ENCODE measurements at places on chromosomes 6 and 20. TPM values are rescaled to one million over a fixed set of nuclear protein-coding genes. Genes with fewer than 3 reads are reported as not detected.

PDYN gene
- not detected for total RNA-seq

SLC35D3 gene
- not detected for total RNA-seq

SPEF1 gene
- total RNA-seq = not detected

PRSS35 gene
- total RNA-seq = not detected

TUBB2B gene
- 0.67 TPM for total RNA-seq

OXT gene
- total RNA-seq = not detected

DNA sequence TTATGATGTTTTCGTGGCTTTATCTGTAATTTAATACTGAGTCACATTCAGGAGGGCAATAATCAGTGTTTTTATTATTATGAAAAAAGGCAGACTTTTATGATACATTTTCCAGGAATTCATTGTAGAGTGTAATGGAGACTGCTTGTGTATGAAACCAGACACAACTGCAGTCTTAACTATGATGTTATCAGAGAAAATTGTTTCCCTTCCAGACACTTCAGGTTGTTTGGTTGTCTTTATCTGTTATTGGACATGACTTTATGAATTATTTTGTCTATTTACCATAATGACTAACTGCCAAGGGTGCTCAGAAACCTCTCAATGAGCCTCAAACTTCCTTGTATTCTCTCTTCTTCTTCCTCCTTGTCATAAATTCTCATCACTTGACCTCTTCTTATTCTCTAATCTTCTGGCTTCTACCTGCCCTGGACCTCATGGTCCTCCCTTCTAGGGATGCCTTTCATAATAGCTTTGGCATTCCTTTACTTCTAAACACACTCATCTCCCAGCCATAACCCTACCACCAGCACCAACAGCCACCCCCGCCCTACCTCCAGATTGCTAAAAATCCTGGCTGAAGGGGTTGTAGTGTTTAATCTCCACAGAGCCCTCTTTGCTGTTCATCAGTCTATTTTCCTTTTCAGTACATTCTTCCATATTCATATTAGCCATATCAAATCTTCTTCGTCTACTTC, 492.5 kb downstream of the CDKAL1 start:
- no peaks in the 10 kb centered on the region for H3K4me1 ChIP-seq
- peaks cover 45% of the 10 kb centered on the region for H3K36me3 ChIP-seq
- H3K4me3 ChIP-seq = no peak overlapping the region
- H3K27ac ChIP-seq = no peak overlapping the region
- no peak for DNase-seq

DNA sequence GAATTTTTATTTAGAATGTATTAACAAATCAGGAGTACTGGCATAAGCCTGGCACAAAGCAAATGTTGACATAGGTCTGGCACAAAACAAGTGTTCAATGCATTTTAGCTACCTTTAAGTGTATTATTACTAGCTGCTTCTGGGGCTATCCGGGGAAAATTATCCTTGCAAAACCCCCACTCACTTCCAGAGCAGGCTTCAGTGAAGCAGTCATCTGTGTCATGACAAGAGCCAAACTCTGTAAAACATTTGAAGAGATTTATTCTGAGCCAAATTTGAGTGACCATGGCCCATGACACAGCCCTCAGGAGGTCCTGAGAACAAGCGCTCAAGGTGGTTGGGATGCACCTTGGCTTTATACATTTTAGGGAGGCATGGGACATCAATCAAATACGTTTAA, 6.4 kb upstream of the TRIM38 start:
- peaks cover 32% of the 10 kb centered on the region for H3K4me1 ChIP-seq
- no peaks in the 10 kb centered on the region for H3K27me3 ChIP-seq
- no peak for DNase-seq
- no peak overlapping the region for H3K27ac ChIP-seq
- peaks cover 14% of the 10 kb centered on the region for H3K36me3 ChIP-seq

- peaks cover 8% of the 10 kb centered on the region for H3K27me3 ChIP-seq
These were observed 19.7 kb downstream of the NRSN1 start for GRCh38 chr6:24145690-24146131.

GRCh38 chr20:35489717-35490116, 34.3 kb downstream of the CEP250 start:
- no peaks in the 10 kb centered on the region for H3K27me3 ChIP-seq
- H3K4me3 ChIP-seq = peak overlapping the region; percentile 100
- H3K4me1 ChIP-seq = peaks cover 46% of the 10 kb centered on the region

DNA sequence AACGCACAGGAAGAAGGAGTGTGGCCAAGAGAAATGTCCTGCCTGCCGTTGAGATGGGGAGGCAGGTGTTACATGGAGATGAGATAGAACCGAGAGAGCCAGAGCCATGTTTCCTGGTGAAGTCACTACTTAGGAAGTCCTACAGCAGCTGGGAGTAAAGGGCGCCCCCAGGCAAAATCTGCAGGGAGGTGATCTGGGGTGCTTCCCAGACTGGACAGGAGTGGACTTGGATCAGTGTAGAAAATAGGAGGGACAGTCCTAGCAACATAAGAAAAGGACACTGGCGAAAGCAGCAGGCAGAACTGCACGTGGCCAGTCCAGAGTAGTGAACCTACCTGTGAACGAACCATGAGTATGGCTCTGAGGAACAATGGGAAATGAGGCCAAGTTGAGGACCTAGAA, 85.3 kb downstream of the CD164 start:
- DNase-seq = no peak
- H3K27me3 ChIP-seq = peaks cover 7% of the 10 kb centered on the region
- no peak overlapping the region for H3K4me3 ChIP-seq
- H3K36me3 ChIP-seq = no peaks in the 10 kb centered on the region
- H3K27ac ChIP-seq = no peak overlapping the region
- H3K4me1 ChIP-seq = no peaks in the 10 kb centered on the region

DNA sequence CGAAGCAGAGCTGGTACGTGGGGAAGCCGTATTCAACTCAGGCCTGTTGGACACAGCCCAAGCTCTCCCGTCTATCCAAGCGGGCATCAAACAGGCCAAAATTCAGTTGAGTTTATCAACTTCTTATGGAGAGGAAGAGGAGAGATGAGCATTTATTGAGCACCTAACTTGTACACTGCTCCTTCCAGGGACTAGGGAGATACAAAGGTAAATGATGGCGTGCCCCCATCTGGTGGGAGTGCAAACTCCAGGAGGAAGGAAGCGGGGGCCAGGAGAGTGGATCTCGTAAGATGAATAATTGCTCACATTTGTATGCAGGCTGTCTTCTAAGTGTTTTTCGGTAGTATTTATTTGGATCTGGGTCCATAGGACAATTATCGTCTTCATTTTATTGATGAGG, 146.6 kb downstream of the SOBP start:
- no peak overlapping the region for H3K4me3 ChIP-seq
- no peak overlapping the region for H3K27ac ChIP-seq
- H3K27me3 ChIP-seq = peaks cover 50% of the 10 kb centered on the region
- peaks cover 3% of the 10 kb centered on the region for H3K36me3 ChIP-seq

GRCh38 chr6:90068264-90068663, 174.0 kb downstream of the GJA10 start:
- DNase-seq = peak; percentile 80
- H3K4me3 ChIP-seq = peak overlapping the region; percentile 19
- peaks cover 89% of the 10 kb centered on the region for H3K4me1 ChIP-seq
- H3K36me3 ChIP-seq = peaks cover 84% of the 10 kb centered on the region

DNA sequence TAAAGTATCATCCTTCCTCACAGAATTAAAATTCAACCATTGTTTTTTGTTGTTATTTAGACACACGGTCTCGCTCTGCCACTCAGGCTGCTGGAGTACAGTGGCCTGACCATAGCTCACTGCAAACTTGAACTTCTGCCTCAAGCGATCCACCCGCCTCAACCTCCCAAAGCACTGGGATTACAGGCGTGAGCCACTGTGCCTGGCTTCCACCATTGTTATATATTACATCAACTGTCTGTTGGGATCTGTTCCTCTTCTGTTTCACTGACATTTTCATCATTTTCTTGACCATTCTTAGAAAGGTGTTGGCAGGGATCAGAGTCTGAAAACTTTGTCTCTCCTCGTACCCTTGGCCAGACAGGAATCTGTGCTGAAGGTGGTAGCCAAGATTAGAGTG, 21.3 kb upstream of the TULP1 start:
- H3K4me3 ChIP-seq = no peak overlapping the region
- H3K27me3 ChIP-seq = peaks cover 3% of the 10 kb centered on the region
- peaks cover 5% of the 10 kb centered on the region for H3K4me1 ChIP-seq
- H3K27ac ChIP-seq = no peak overlapping the region
- DNase-seq = no peak
- no peaks in the 10 kb centered on the region for H3K36me3 ChIP-seq

DNA sequence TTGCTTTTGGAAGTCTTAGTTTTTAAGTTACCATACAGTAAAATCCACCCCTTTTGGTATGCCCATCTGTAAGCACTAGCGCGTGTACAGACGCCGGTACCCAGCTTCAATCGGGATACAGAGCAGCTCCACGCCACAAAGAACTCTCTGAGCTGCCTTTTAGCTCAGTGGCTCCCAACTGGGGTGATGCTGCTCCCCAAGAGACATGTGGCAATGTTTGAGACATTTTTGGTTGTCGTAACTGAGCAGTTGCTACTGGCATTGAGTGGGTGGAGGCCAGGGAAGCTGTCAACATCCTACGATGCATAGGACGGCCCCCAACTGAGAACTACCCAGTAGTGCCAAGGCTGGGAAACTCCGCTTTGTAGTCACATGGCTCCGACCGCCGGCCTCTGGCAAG, 73.3 kb downstream of the BMP7 start:
- no peak for DNase-seq
- H3K27me3 ChIP-seq = peaks cover 2% of the 10 kb centered on the region
- H3K36me3 ChIP-seq = no peaks in the 10 kb centered on the region
- no peak overlapping the region for H3K4me3 ChIP-seq
- H3K27ac ChIP-seq = no peak overlapping the region

GRCh38 chr6:7674291-7674690, 51.6 kb upstream of the BMP6 start:
- no peak overlapping the region for H3K4me3 ChIP-seq
- H3K27ac ChIP-seq = no peak overlapping the region
- no peaks in the 10 kb centered on the region for H3K36me3 ChIP-seq
- no peak for DNase-seq

- H3K4me3 ChIP-seq = no peak overlapping the region
- no peak overlapping the region for H3K27ac ChIP-seq
- peak; percentile 38 for DNase-seq
- H3K4me1 ChIP-seq = no peaks in the 10 kb centered on the region
- no peaks in the 10 kb centered on the region for H3K27me3 ChIP-seq
- no peaks in the 10 kb centered on the region for H3K36me3 ChIP-seq
These were observed 266.7 kb downstream of the CDH26 start for GRCh38 chr20:60224914-60225313.

- no peaks in the 10 kb centered on the region for H3K27me3 ChIP-seq
- peaks cover 49% of the 10 kb centered on the region for H3K4me1 ChIP-seq
- H3K27ac ChIP-seq = peak overlapping the region; percentile 15
- no peak for DNase-seq
- H3K36me3 ChIP-seq = peaks cover 84% of the 10 kb centered on the region
These were observed 184.8 kb downstream of the HIVEP2 start for GRCh38 chr6:142760152-142760551.

DNA sequence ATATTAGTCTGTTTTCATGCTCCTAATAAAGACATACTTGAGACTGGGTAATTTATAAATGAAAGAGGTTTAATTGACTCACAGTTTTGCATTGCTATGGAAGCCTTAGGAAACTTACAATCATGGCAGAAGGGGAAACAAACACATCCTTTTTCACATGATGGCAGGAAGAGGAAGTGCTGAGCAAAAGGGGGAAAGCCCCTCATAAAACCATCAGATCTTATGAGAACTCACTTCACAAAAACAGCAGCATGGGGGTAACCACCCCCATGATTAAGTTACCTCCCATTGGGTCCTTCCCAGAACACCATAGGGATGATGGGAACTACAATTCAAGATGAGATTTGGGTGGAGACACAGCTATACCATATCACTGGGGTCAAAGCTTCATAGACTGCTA, 254.2 kb downstream of the ERMARD start:
- H3K27me3 ChIP-seq = no peaks in the 10 kb centered on the region
- no peak overlapping the region for H3K4me3 ChIP-seq
- peak overlapping the region; percentile 12 for H3K27ac ChIP-seq
- peaks cover 15% of the 10 kb centered on the region for H3K36me3 ChIP-seq

DNA sequence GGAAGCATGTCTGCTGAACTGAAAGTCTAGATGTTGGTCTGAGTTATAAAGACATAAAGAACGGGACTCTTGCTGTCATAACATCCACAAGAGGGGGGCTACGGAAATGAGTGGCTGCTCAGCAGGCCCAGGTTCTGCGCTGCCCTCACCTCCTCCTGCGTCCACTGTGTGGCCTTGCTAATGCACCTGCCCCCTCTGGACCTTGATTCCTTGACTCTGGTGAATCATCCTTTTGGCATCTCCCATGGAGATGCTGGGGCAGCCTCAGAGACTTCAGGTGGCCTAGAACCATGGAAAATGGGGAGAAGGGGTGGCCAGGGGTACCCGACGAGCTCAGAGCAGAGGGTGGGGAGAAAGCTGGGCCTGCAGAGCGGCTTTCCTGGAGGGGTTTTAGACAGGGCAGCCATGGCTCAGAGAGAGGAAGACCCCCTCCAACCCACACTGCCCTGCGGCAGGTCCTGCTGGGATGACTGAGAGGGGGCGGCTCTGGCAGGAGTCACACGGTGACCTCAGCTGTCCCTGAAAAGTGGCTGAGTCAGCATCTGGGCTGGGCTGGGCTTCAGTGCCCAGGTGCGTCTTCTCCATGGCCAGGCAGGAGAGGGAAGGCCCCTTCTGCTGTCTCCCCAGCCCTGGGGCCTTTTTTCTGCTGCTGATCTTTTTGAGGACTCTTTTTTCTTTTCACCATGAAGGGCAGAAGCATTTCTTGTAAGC, 46.9 kb downstream of the DLGAP4 start:
- no peak for DNase-seq
- no peak overlapping the region for H3K27ac ChIP-seq
- peaks cover 7% of the 10 kb centered on the region for H3K27me3 ChIP-seq
- H3K36me3 ChIP-seq = no peaks in the 10 kb centered on the region
- no peaks in the 10 kb centered on the region for H3K4me1 ChIP-seq

- H3K4me3 ChIP-seq = no peak overlapping the region
- H3K27me3 ChIP-seq = no peaks in the 10 kb centered on the region
- peaks cover 22% of the 10 kb centered on the region for H3K36me3 ChIP-seq
- peaks cover 6% of the 10 kb centered on the region for H3K4me1 ChIP-seq
These were observed 27.1 kb downstream of the KCTD20 start for GRCh38 chr6:36469946-36470345.

GRCh38 chr20:45919542-45920399, 7.8 kb upstream of the PLTP start:
- H3K27ac ChIP-seq = no peak overlapping the region
- H3K4me3 ChIP-seq = no peak overlapping the region
- H3K4me1 ChIP-seq = peaks cover 3% of the 10 kb centered on the region
- no peaks in the 10 kb centered on the region for H3K36me3 ChIP-seq

DNA sequence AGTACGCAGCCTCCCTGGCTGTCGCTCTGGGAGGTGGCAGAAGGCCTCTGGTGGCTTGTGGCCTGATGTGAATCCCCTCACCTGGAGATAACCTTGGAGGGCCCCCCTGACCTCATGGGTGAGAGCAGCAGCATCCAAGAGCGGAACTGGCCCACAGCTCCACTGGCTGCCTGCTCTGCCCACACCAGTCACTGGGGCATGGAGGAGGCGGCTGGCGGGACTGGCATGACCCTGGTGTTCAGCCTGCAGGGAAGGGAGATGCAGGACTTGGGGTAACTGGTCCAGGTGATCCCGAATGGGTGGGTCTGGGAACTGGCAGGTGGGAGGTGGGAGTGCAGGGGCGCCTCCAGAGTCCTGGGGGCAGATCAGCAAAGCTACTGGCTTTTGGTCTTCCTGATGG, 10.6 kb upstream of the DSN1 start:
- H3K36me3 ChIP-seq = no peaks in the 10 kb centered on the region
- DNase-seq = no peak
- no peaks in the 10 kb centered on the region for H3K27me3 ChIP-seq
- H3K4me1 ChIP-seq = no peaks in the 10 kb centered on the region
- no peak overlapping the region for H3K4me3 ChIP-seq
- no peak overlapping the region for H3K27ac ChIP-seq
